Stimulated activated CD4-positive, alpha-beta T cell treated with anti-CD3 and anti-CD28 coated beads, Interleukin-15, amount 100 ng/mL, for 24 hours (primary cell): ENCODE measurements at places on chromosomes 1 and 21.

DNA sequence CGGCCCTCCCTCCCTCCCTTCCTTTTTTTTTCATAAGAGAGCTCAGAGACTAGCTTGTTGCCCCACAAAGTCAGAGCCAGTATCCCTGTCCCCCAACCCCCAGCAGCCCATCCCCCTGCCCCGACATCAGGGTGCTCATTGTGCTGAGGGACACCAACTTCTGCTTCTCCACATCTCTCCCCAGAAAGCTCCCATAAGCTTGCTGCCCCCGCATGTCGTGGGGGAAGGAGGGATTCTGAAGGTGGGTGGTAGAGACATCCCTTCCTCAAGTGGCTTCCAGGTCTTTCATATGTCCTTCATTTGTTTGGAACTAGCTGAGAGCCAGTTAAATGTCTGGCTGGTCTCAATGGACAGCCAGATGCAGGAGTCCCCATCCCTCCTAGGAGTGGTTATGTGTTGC lies 41.2 kb downstream of the RHBG start:
- DNase-seq = no peak

- peak; percentile 5 for DNase-seq
Measured at GRCh38 chr1:162070094-162070748, 730 bp downstream of the NOS1AP start.

DNA sequence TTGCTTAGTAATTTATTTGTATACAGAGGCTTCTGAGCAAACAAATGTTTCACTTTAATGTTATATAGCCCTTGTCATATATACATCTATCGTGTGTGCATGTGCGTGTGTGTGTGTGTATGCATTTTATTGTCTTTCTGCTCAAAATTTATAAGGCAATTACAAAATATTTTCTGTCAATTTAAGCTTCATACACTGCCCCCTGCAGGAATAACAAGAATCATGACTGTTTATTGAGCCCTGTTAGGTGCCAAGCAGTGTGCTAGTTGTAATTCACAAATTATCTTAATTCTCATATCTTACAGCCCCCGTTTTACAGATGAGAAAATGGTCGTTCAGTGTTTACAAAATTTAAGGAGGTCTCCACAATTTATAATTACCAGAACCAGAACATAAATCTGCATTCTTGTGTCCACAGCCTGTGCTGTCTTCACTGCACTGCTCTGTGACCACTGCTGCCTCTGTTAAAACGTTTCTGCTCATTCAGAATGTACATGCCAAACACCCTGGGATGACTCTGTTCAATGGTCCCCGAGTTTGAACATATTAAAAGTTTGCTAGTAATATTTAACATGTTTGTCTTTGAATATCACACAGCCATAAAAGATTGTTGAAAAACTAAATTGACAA lies 181.3 kb downstream of the ATP6V1G3 start:
- DNase-seq = no peak

GRCh38 chr1:114531094-114531493 lies 20.1 kb upstream of the TRIM33 start:
- DNase-seq = no peak

- DNase-seq = no peak
Measured at GRCh38 chr21:43847301-43847700, 17.7 kb upstream of the AGPAT3 start.

- no peak for DNase-seq
Measured at GRCh38 chr21:27265949-27266348, 299.1 kb upstream of the ADAMTS5 start.

GRCh38 chr1:1081311-1082238 lies 7.5 kb upstream of the RNF223 start:
- DNase-seq = peak; percentile 2

GRCh38 chr1:18703041-18703621 lies 72.5 kb downstream of the PAX7 start:
- no peak for DNase-seq

DNA sequence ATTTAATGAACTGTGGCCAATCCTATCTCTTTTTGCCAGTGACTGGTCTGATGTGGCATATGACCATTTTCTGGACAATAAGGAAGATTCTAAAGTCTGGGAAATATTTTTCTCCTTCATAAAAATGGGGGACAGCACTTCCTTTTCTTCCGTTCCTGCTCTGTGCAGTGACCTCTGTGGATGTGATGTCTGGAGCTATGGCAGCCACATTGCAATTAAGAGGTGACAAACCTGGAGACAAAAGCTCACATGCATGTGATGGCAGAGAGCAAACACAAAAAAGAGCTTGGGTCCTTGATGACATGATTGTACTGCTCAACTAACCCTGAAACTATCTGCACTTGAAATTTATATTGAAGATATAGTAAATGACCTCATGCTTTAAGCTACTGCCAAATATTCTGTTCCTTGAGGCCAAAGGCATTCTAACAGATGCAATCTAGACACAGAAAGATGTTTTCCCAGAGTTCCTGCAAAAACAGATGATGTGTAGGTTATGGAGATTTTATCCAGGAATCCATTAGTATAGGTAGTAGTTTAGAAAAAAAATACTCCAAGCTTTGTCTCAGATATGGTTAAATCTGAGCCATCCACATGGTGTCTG lies 2.2 kb upstream of the MAGI3 start:
- no peak for DNase-seq

DNA sequence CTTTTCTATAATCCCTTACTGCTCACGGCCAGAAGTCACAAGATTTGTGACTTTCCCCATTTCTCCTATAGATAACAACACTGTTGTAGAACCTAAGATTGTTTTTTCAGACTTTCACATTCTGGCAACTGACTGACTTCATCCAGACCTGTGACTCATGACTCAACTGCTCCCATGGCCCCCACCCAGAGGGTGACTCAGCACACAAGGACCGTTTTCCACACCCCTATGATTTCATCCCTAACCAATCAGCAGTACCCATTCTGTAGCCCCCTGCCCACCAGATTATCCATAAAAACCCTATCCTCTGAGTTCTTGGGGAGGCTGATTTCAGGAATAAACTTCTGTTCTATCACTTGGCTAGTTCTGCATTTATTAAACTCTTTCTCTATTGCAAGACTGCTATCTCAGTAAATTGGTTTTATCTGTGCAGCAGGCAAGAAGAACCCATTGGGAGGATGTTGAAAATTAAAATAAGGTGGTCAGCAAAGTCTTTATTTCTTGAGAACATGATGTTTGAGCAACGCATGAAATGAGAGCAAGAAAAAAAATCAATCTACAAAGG lies 79.7 kb downstream of the NGF start:
- DNase-seq = no peak

GRCh38 chr1:99784143-99784542 lies 17.7 kb upstream of the FRRS1 start:
- no peak for DNase-seq

DNA sequence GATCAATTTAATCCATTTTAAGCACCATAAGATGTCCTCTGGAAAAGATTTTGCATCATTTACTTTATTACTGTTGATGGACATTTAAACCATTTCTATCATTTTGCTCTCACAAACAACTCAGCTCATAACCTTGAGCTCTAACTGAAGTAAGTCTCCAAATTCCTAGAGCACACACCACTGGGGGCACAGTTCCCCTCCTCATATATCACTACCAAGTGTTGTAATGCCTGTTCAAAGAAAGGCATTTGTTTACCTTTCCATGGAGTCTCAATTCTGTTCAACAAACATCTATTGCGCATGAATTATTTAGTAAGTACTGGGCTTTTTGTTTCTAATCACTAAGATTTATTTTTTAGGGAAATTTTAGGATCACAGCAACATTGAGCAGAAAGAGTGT lies 8.9 kb upstream of the OMA1 start:
- no peak for DNase-seq

DNA sequence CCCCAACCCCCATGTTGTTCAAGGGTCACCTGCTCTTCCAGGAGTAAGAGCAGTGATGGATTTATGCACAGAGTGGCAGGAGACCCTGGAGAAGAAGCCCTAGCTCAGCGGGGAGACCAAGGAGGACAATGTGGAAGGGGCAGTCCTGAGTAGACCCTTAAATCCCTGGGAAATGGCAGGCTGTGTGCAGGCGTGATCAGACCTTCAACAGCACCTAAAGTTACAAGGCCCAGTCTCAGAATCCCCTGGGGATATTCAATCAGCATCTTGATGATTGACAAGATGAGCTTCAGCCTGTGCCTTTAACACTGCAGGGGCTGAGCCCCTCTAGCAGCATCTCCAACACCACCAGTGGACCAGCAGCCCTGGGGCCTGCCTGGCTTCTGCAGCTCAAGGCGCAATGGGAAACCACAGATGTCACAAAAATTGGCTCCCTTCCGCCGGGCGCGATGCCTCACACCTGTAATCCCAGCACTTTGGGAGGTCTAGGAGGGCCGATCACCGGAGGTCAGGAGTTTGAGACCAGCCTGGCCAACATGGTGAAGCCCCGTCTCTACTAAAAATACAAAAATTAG lies 60.4 kb downstream of the IRF2BP2 start:
- DNase-seq = no peak
